Stimulated activated CD8-positive, alpha-beta memory T cell treated with anti-CD3 and anti-CD28 coated beads, Interleukin-15, amount 100 ng/mL, for 48 hours (primary cell): ENCODE measurements at places on chromosomes 2 and 18.

DNA sequence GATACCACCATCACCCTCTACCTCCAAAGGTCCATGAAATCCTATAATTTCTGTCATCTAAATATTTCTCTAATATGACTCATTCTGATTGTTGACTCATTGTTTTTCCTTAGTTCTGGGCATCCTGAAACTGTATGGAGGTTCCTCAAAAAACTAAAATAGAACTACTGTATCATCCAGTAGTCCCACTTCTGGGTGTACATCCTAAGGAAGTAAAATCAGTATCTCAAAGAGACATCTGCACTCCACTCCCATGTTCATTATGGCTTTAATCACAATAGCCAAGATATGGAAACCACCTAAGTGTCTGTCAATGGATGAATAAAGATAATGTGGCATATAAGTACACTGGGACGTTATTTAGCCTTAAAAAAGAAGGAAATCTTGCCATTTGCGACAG, 125.8 kb upstream of the MYO3B start:
- DNase-seq = no peak

DNA sequence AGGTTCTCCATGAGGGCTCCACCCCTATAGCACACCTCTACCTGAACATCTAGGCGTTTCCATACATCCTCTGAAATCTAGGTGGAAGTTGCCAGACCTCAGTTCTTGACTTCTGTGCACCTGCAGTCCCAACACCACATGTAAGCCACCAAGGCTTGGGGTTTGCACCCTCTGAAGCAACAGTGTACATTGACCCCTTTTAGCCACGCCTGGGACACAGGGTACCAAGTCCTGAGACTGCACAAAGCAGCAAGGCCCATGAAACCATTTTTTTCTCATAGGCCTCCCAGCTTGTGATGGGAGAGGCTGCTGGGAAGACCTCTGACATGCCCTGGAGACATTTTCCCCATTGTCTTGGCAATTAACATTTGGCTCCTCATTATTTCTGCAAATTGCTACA, 20.0 kb downstream of the ARL6IP6 start:
- DNase-seq = no peak

- no peak for DNase-seq
Observed at GRCh38 chr18:32980896-32981295, 208.1 kb upstream of the KLHL14 start.

GRCh38 chr2:69564604-69565003, 78.9 kb downstream of the AAK1 start:
- DNase-seq = no peak

GRCh38 chr2:1488851-1489250, 75.6 kb downstream of the TPO start:
- DNase-seq = no peak

DNA sequence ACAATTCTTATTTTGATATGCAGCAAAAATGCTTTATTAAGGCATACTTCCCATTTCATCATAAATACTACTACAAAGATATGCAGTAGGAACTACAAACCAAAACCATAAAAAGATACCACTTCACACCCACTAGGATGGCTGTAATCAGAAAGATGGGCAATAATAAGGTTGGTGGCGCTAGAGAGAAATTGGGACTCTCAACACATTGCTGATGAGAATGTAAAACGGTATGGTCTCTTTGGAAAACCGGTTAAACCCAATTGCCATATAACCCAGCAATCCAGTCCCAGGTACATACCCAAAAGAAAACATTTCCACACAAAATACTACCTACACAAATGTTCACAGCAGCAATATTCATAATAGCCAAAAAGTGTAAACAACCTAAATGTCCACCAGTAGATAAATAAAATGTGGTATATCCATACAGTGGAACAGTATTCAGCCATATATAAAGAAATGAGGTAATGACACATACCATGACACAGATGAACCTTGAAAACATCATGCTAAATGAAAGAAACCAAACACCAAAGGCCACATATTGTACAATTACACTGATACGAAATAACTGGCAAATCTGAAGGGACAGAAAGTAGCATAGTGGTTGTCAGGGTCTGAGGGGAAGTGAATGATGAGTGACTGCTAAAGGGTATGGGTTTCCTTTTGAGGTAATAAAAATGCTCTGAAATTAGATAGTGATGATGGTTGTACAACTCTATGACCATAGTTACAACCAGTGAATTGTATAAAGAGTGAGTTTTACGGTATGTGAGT, 12.7 kb downstream of the SP3 start:
- no peak for DNase-seq

GRCh38 chr18:55735199-55735855, 147.3 kb upstream of the TCF4 start:
- no peak for DNase-seq
